NCI-H2029 (cell line): ENCODE measurements at places on chromosomes 7 and 10.
A peak's percentile ranks its signal among the peaks of the same experiment; 100 is the strongest.

GRCh38 chr7:75967487-75967997 lies 26.9 kb downstream of the TMEM120A start:
- DNase-seq: peak; percentile 35

GRCh38 chr10:29688230-29688661 lies 53.5 kb upstream of the SVIL start:
- DNase-seq: no peak

DNA sequence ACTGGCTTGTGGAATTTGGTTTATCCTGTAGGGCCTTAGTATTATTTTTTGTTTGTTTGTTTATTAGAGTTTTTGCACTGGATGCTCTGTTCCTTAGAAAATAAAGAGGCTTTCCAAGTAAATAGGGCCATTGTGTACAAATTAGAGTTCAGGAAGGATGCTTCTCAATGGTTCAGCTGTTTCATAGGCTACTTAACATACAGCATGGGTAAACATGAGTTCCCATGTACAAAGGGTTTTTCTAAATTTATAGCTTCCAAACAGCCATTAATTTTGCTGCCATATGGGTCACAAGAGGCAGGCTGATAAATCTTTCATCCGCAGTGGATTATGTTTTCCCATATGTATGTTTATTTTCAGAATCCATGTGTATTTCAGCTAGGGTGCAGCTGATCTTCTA lies 121.6 kb upstream of the WDR11 start:
- DNase-seq: no peak

GRCh38 chr7:11830582-11831155 lies 1.3 kb downstream of the THSD7A start:
- no peak for DNase-seq

- DNase-seq: no peak
Observed at GRCh38 chr7:127865466-127865865, 165.8 kb downstream of the LRRC4 start.

DNA sequence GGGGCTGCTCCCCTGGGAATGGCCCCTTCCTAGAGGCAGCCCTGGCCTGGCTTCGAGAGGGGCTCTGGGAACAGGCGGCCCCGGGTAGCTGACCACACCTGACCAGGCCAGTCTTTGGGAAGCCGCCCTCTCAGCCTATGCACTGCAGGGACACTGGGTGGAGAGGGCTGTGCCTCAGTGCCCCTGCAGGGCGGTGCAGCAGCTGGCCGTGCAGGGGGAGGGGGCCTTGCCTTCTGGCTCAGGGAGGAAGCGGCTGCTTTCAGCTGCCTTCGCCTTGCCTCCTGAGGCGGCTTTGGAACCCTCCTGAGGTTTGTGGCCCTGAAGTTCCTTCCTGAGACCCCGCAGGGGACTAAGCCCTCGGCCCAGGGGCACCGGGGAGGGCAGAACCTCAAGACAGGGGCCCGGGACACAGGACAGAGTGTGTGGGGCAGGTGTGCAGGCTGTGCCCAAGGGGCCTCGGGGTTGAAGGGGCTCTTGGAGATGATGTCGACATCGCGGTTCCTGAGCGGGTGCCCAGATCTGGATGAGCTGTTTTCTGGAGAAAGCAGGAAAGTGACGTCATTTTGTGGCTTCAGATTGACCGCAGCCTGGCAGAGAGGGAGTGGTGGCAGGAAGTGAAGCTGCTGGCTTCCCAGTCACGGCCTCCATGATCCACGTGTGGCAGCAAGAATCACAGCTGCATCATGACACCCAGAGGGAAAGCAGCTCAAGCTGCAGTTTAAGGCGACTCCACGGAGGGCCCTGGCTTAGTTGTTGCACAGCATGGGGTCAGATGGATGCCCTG lies 17.7 kb downstream of the ADAM8 start:
- peak; percentile 62 for DNase-seq

DNA sequence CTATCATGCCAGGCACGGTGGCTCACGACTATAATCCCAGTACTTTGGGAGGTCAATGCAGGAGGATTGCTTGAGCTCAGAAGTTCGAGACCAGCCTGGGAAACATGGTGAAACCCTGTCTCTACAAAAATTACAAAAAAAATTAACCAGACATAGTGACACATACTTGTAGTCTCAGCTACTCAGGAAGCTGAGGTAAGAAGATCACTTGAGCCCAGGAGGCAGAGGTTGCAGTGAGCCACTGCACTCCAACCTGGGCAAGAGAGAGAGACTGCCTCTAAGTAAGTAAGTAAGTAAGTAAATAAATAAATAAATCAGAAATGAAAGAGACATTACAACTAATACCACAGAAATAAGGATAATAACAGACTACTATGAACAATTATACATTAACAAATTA lies 36.2 kb downstream of the PDLIM1 start:
- DNase-seq: no peak

DNA sequence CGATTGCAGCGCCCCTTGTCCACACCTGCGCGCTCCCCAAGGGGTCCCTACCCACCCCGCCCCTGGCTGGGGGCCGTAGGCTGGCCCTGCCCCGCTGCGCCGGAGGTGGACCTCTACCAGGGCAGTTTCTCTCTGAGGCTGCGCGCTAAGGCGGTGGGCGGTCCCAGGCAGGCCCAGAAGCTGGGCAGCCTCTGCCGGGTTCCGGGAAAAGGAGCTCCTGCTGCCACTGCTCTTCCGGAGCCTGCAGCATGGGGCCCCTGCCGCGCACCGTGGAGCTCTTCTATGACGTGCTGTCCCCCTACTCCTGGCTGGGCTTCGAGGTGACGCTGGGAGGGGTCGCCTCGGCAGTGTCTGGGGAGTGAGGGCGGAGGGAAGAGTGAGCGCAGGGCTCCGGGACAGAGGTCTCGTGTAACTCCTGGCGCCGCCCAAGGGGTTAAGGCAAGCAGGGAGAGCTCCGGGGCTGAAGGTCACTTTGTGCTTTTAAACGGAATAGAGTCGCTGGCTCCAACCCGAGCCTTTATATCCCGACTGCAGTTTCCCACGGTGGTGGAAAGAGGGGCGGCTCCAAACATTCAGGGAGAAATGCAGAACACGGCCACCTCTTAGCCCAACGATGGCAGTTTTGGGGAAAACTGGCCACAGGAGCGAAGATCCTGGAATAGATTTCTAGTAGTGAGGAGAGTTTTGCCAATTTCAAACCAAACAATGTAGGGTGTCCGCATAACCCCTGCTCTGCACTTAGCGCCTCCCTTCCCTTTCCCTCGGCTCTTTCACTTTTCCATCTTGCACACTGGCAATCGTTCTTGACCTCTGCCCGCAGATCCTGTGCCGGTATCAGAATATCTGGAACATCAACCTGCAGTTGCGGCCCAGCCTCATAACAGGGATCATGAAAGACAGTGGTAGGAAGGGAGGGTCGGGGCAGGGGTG lies at the start of gene GSTK1:
Gene GSTK1 (plus strand): TSS at position 176 of the 930 bp plus-strand sequence. CDS start 73 bp downstream, at position 249.
- DNase-seq: peak; percentile 45

GRCh38 chr10:128879030-128879429 lies 588.0 kb upstream of the MGMT start:
- no peak for DNase-seq

DNA sequence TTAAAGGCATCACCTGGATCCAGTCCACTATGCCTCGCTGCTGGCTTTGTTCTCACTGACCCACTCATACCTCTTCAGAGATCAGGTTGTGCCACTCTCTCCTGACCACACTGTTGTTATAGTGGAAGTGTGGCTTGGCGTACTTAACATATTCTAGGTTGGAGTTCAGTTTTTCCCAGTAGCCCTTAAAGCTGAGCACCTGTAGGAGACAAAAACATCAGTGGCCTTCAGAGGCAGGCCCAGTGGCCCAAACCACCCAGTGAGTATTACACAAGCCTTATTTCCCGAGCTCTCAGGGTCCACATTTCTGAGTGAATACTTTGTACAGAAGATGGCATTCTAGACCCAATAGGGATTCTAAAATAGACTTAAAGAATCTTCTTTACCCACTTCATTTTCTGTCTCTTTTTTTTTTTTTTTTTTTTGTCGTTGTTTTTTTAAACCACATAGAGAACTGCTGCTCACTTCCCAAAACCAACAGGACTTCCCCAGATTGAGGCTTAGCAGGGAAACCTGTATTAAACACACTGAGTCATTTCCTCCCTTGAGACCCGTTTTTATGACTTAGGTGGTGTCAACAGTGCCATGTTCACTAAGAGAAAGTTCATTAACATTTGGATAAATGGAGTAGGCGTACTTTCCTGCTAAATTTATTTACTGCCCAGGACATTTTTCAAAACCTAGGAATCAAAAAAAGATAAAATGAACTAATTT lies 85.8 kb downstream of the GSAP start:
- DNase-seq: peak; percentile 68

DNA sequence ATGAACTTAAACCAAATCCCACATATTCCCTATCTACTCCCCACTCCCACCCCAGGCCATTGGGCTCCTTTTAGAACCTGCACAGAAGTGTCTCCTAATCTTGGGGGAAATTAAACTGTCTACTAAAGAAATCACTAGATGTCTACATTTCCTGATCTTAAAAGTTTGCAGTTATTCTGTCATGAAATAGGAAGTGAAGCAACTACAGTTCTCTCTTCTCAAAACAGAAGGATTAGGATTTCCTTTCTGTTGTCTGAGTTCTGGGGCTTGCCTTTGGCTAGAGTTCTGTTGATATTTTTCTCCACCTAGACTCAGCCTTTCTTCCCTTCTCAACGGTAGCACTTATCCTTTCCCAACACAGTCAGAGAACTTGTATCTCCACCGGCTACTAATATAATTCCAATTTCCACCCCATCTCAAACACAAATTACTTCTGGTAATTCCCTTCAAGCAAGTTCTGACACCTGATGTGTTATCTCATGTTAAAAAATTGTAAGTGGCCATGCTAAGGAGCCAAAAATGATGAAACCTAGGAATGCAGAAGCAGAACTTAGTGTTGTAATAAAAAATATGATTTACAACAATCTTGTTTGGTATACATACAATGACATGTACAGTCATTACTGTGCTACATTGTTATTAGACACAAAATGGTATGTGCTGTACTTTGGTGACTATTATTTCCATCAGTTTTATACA lies 12.1 kb downstream of the OR9A4 start:
- DNase-seq: no peak

DNA sequence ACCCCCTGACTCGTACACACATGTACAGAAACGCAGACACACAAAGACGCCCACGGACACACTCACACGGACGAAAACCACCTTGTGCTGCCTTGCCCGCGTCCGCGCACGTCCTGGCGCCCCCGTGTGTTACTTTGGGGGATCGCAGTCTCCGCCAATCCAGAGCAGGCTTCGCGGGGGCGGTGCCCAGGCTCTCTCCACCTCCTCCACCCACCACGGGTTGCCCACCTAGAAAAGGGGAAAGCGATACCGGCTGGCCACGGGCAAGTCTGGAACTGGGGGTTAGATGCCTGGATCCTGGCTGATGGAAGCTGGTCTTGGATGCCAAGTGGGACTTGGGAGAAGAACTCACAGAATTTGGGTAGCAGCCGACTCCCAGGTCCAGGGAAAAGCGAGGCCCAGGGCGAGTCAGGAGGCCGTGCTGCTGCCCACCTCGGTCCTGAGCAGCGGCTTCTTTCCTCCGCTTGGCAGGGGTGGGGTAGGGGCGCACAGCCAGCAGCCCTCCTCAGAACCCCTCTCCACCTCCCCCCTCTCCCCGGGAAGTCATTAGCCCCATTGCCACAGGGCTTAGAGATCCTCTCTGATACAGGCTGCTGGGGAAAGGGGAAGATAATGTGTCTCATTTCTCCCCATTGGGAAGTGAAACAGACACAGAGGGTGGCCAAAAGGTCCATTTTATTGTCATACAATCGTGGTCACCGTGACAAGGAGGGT lies 4.6 kb upstream of the VGF start:
- DNase-seq: peak; percentile 35

DNA sequence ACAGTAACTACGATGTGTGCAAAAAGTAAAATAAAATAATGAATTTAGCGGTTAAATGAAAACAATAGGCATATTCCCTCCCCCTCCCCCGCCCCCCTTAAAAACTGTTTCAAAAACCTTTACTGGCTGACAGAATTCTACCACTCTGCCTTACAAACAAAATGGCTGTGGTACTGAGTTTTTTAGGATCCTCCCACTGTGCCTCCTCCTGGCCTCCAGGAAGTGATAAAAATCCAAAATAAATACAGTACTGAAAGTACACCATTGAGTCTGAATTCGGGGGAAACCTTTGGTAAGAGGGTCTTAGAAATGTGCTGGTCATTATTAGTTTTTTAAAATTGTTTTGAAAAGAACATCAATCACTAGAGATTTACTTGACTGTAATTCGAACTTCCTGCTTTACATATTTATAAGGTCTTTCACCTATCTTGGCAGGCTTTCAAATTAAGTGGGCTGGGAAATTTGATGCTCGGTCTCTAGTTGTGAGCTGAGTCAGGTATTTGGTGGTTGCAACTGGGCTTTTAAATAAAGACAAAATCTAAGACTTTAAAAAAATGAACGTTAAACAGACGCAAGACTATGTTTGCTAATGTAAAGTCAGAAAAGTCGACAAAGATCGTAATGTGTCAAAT lies 32.5 kb upstream of the EPC1 start:
- DNase-seq: peak; percentile 52

- no peak for DNase-seq
Observed at GRCh38 chr10:94065362-94065761, 71.6 kb downstream of the PLCE1 start.

- no peak for DNase-seq
Observed at GRCh38 chr7:47290466-47290865, 291.4 kb downstream of the TNS3 start.

- no peak for DNase-seq
Observed at GRCh38 chr7:30697719-30698460, 15.6 kb upstream of the CRHR2 start.

DNA sequence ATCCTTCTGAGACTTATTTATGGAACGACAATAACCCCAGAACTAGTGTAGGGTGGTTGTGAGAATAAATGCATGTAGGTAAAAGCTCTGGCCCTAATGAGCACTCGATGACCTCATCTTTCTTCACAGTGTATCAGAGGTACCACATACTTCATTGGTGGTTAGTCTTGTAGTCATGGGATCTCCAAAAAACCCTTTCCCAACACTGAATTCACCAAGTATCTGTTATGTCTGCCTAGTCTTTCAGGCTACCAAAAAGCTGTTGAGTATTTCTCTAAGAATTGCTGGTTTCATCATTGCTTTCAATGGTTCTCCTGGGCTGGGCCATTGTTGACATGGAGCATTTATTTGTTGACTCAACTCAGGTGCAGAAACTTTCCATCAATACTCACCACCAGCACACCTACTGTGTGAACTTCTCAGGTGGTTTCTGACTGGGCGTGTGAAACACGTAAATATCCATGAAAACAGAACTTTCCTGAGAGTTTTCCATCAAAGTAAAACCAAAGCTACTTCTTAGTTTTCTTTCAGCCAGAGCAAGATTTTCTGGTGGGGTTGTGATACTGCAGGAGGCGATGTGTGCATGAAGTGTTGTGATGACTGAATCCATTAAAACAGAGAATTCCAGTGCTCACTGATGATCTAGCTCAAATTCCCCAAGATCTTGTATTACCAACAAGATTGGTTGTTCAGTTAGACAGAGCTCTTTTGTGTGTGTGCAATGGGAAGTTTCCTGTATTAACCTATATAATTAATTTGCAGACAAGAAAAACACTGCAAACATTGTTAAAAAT lies 51.4 kb upstream of the SLC35B4 start:
- no peak for DNase-seq

DNA sequence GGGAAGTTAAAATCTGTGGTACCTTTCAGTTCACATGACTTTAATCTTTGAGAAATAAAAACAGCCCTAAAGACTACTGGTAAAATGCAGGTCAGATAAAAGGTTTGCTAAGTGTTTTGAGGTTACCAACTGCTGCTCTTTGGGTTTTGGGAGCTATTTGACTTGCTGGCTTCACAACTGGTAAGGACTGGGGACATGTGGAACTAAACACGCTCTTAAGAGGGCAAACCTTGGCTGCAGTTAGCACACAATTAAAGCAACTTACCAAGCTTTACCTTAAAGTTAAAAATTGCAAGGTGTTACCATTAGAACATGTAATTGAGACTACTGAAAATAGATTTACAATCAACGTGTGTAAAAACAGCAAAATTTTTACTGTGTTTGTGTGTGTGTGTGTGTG lies 220.2 kb downstream of the PHF14 start:
- peak; percentile 4 for DNase-seq
